Esophagus squamous epithelium (tissue), 5 donors: ENCODE measurements at places on chromosomes 1 and 21.

GRCh38 chr1:244497805-244498204 lies 36.7 kb downstream of the CATSPERE start:
- DNase-seq: no peak

- no peak for DNase-seq
Measured at GRCh38 chr1:205416322-205416721, 5.5 kb downstream of the LEMD1 start.

DNA sequence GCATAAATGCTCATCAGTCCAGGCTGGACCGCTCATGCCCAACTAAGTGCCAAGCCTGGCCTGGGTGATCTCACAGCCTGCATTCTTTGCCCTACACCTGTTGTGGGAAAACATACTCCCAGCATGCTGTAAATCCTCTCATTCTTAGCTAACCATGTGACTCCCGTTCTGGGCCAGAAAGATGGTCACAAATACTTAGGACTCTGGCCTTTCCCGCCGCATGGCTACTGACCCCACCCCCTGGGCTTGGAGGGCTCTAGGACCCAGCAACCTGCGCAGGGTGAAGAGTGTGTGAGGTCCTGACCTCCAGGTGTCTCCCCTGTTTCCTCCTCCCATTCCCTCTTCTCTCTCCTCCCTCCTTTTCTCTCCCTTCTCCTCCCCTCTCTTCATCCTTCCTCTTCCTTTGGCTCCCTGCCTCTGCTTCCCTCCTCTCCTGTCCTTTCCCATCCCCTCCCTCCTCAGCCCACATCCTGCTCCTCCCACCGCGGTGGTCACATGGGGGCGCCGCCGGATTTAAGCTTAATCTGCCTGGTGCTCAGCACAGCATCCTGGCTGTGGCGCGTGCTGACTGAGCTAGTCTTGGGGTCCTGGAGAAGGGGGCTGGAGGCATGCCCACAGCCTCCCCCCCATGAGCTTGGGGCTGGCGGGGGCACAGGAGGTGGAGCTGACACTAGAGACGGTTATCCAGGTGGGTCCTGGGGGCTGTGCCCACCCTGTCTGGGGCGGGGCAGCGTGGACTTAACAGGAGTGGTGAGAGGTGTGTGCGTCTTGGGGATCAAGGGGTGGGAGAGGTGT lies at the start of gene CROCC:
Gene CROCC (plus strand): TSS at position 541 of the 795 bp plus-strand sequence. CDS start 88 bp downstream, at position 629.
- no peak for DNase-seq

DNA sequence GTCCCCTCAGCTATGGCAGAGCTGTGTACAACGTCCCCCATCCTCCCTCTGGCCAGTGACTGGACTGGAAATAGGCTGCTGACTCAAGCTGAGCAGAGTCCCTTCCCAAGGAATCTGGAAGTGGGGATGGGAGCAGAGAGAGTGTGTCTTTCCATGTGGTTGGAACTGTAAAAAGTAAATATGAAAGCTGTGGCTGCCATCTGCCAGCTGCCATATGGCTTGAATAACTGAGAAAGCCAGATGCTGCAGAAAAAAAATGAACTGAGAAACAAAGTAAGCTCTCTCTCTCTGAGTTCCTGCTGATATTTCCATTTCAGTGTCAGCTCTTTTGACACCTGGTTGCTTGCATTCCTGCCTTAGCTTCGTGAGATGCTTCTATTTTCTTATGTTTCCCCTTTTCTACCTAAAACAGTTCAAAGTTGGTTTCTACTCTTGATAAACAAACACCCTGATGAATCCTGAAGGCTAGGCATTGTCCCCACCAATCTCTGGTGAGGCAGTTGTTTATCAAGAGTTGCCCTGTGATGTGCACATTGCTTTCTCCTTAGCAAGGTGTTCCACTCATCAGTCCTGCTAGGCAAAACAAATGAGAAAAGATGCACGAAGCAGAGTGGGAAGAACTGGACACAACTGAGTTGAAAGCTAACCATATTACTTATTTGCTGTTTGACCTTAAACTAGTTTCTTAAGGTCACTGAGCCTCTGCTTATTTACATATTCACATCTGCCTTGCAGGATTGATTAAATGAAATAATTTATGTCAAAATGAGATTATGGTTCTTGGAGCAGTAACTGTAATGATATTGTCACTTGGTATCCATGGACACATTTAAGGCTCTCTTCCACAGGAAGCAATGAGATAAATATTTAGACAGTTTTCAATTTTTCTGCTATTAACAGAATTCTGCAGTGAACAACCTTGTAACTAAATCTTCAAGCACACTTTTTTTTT lies 16.6 kb upstream of the DR1 start:
- DNase-seq: no peak

- no peak for DNase-seq
Measured at GRCh38 chr1:244436336-244437085, 15.2 kb downstream of the ADSS2 start.

GRCh38 chr1:220330265-220330664 lies 58.0 kb upstream of the RAB3GAP2 start:
- DNase-seq: no peak

DNA sequence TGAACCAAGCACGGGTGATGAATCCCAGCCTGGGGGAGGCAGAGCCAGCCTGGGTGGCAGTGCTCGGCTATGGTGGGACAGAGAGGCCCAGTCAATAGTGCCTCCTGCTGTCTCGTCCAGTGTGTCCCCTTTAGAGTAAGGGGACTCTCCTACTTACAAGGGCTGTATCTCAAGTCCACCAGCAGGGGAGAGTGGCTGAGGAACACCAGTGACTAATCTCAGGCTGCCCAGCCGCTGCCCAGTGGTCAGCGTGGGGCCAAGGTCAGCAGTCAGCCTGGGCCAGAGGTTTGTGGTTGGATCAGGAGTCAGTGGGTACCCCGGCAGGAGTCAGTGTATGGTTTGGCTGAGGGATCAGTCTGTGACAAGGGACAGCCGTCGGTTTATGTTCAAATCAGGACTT lies 109.2 kb upstream of the RUNX3 start:
- DNase-seq: no peak

GRCh38 chr21:45549626-45550463 lies 7.6 kb upstream of the SLC19A1 start:
- DNase-seq: no peak

DNA sequence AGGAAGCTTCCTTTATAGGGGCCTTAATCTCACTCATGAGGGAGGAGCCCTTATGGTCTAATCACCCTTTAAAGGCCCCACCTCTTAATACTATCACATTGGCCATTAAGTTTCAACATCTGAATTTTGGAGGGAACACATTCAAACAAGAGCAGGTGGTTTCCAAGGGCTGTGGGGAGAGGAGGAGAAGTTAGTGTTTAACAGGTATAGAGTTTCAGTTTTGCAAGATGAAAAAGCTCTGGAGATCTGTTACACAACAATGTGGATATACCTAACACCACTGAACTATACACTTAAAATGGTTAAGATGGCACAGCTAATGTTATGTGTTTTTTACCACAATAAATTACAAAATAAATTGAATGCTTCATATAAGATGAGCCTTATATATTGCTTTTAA lies 113.4 kb upstream of the DNAH14 start:
- no peak for DNase-seq

DNA sequence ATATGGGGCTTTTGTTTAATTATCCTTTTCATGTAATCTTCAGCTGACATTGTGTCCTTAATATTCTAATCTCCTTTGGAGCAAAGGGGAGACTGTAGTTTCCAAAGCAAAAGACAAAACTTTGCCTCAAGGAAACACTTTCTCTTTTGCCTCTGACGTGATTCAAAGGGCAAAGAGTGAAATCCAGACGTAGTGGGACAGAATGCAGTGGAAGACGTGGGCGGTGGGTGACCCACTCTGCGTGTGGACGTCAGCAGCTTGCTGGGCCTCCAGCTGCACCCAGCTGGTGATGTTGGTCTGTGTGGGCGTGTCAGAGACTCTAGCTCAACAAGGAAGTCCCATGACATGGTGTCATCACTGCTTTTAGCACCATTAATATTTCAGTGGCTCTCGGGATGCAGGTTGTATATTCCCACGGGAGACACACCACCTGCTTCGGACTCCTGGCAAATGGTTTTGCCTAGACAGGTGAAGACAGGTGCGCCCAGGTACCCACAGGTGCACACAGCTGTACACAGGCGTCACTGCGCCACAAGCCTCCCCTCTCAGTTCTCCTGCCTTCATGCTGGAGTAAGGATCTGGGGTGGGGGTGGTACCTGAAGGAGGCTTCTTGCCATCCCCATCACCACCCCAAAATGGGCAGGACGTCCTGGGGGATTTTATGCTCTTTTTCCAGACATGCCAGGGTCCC lies 292.1 kb upstream of the VAMP3 start:
- DNase-seq: no peak
